Lung microvascular endothelial cell (primary cell): ENCODE measurements at places on chromosomes 13 and 19. TPM values are rescaled to one million over a fixed set of nuclear protein-coding genes. Genes with fewer than 3 reads are reported as not detected.

GRCh38 chr19:7254590-7254989 lies 39.6 kb downstream of the INSR start:
- no peak for DNase-seq

- no peak for DNase-seq
Measured at GRCh38 chr13:26952551-26953143, 192.1 kb upstream of the GPR12 start.

DNA sequence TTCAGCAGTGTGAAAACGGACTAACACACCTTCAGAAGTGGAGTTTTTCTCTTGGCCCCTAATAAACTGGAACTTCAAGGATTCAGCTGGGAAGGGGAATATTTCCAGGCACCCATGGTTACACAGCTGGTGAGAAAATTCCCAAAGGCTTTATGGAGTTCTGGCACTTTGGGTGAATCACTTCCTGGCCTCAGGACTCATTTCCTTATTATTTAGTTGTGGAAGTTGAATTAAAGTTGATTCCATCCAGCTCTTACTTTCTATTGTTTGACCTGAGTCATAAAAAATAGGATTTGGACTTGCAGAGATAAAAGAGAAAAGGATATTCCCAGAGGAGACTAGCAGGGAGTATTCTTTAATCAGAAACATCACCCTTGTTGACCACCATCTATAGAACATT lies 882.1 kb downstream of the UQCRFS1 start:
- DNase-seq: peak; percentile 60

DNA sequence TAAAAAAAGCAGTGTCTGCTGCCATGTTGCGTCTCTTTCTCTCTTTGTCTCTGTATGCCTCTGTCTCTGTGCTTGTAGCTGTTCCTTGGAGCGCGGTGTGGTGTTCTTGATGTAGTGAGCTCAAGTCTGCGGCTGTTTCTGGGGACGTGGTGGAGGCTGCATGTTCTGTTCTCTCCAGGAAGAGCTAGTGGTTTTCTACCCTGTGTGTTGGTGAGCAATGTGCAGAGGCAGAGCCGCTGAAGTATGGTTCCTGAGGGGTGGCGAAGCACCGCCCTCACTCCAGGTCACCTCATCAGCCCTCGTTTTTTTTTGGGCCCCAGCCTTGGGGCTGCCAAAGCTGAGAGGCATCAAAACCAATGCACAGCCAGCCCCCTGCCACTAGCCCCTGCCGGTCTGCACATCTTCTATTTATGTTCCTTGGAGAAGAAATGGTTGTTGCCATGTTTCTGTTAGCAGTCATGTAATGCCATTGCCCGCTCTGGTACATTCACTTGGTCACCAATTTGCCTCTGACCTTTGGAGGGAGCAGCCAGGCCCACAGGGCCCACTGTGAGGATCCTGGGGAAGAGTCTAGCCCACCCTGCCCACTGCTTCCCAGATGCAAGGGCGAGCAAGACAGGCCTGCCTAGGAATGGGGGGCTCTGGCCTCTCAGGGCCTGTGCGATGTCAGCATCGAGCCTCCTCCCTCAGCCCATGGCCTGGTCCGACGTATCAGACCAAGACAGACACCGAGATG lies 7.2 kb downstream of the HNRNPL start:
- DNase-seq: no peak

GRCh38 chr13:33678906-33679657 lies 138.9 kb upstream of the RFC3 start:
- DNase-seq: peak; percentile 97

- DNase-seq: no peak
Measured at GRCh38 chr19:17149393-17150135, 65.6 kb upstream of the USE1 start.

DNA sequence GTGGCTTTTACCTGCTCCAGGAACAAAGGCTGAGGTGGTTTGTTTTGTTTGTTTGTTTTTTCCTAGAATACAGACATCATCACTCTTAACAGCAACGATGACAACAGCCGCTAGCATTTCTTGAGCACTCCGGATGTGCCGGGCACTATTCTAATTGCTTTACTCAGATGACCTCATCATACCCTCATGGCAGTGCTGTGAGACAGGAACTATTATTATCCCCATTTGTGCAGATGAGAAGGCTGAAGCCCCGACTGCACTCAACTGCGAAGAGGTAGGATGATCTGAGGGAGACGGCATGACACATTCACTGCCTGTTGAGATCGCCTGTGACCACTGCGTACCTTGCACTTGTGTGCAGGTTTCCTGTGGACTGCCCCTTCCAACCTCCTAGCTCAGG lies 66.5 kb downstream of the CCDC70 start:
- DNase-seq: peak; percentile 12

- DNase-seq: no peak
Measured at GRCh38 chr13:114125589-114125988, 6.8 kb downstream of the RASA3 start.

DNA sequence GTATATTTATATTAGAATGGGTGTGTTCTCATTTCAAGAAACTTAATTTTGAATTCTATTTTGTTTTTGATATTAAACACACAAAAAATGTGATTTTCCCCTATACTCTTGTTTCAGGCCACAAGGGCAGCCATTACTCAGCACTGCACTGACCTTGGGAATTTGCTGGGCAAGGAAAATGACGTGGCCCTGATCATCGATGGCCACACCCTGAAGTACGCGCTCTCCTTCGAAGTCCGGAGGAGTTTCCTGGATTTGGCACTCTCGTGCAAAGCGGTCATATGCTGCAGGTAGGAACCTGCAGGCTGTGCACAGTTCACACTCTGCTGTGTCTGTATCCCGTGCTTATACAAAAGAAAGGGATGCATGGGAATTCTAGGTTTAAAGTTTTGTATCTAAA lies 327.3 kb downstream of the ATP8A2 start:
- no peak for DNase-seq

DNA sequence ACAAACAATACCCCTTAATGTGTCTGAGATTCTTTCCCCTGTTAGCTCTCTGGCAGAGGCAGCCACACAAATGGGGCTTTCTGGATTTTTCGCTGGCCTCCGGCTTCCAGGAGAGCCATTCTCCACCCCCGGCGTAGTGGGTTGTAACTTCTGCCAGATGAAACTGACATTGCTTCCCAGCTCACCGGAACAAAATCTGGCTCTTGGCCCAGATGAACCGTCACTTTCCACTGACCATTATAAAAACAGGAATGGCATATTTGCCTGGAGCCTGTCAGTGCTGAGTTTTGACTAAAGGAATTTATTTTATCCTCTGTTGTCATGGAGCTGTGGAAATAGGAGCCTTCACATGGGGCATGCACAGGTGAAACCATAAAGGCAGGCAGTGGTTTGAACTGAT lies 120.6 kb upstream of the GPR12 start:
- DNase-seq: peak; percentile 95

- no peak for DNase-seq
Measured at GRCh38 chr19:41274802-41275201, 10.6 kb downstream of the HNRNPUL1 start.

- no peak for DNase-seq
Measured at GRCh38 chr19:18430417-18431144, 7.4 kb downstream of the ISYNA1 start.

DNA sequence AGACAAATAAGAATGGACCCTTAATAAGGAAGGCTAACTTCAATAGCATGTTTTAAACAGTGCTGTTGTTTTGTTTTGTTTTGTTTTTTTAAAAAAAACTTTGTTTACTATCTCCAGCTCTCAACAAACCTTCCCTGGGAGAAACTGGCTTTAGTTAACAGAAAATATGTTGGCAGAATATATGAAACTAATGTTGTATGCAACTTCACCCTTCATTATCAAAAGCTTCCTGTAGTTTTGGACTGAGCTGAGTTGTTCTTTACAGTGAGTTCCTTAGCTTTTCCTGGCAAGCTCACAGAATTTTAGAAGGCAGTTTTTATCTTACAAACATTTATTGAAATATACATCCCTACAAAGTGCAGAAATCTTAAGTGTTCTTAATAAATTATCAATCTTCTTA lies 2480.7 kb upstream of the PCDH20 start:
- DNase-seq: no peak

DNA sequence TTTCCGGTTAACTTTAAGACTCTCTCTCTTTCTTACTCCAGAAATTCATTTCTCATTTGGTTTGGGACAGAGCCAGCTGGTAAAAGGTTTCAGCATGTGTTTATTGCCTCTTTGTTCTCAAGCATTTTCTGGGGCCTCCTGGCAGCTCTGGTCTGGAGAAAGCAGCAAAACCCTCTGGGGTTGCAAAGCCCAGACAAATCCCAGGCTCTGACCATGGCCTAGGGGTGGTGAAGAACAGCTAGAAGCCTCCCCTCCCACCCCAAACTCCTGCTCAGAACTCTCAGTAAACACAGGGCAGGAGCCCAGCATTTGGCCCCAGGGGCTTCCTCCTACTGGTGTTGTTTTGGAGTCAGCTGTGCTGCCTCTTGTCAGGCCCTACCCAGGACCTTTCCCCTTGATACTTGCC lies 124.2 kb upstream of the SERP2 start:
- no peak for DNase-seq

DNA sequence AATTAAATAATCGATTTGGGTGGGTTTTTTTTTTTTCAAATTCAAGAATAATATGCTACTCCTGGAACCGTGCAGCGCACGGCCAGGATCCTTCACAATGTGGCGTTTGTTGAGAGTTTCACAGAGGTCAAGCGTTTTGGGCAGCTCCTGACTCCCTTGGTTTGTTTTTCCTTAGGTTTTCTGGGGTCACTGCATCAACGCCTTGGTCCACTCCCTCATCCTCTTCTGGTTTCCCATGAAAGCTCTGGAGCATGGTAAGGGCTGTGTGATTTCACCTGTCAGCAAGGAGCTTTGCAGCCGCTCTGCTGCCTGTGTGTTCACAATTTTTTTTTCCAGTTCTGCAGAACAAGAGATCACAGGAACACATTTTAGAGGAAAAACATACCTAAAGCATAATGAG lies 212.4 kb downstream of the SHISA2 start:
- DNase-seq: no peak

DNA sequence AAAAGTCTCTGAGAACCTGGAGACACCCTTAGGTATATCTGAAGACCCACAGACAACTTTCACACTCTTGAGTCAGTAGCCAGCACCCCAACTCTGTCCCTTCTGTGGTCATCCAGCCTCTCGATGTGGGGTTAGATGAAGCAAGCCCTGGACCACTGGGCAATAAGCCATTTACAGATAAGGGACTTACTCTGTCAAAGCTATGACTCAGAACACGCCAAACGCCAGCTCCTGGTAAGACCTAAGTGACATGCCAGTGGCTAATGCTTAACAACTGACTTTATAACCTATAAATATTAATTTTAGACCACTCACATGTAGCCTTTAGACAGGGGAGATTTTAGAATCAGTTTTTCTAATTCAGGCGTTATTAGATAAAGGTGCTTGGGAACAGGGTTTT lies 85.7 kb downstream of the SHISA2 start:
- DNase-seq: no peak

GRCh38 chr13:93039131-93039530 lies 187.5 kb upstream of the GPC6 start:
- no peak for DNase-seq

GRCh38 chr13:23453132-23453531 lies 19.6 kb upstream of the SACS start:
- no peak for DNase-seq

DNA sequence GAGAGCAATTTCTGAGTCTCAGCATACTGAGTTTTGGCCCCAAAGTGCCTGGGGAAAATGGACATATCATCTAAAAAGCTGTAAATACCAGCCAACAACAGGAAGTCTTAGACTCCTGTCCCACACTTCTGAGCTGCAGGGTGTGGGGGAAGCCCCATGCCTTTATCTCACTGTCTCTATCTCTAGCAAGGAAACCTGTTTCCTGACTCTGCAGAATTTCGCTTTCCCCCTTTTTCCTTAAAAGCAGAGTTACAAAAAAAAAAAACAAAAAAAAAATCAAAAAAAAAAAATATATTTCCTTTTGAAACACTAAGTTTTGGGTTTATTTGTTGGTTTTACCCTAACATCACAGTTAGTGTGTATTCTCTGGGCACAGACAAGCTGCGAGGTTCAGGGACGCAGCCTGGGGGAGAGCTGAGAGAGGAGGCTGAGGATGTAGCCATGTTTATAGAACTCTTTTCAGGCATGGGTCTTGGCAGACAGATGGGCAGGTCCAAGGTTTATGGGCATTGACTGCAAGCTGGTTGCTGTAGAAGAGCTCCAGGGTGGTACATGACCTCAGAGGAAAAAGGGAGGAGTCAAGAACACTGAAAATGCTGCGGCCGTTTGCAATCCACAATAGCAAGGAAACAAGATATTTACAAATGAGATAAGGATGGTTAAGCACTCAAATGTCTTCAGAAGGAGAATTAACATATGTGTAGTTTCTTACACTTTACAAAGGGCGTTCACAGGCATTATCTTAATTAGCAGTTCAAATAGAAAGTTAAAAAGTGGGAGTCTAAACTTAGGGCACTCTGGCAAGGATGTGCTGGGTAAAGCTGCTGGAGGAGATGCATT lies 4.9 kb downstream of the MBNL2 start:
- no peak for DNase-seq

DNA sequence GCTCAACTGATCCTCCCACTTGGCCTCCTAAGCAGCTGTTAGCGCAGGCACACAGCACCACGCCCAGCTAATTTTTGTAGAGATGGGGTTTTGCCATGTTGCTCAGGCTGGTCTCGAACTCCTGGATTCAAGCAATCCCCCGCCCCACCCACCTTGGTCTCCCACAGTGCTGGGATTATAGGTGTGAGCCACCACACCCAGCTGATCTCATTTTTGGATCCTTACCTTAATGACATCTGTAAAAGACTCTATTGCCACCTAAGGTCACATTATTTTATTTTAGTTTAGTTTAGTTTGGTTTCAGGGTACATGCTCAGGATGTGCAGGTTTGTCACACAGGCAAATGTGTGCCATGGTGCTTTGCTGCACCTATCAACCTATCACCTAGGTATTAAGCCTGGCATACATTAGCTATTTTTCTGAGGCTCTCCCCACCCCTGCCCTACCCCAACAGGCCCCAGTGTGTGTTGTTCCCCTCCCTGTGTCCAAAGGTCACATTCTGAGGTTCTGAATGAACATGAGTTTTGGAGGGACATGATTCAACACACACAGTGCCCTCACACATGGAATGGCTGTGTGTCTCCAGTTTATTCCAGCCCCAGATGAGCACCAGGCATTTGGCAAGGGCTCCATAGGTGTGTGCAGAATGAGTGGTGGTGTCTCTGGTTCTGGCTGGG lies 1.3 kb downstream of the OR10H5 start:
- DNase-seq: no peak

DNA sequence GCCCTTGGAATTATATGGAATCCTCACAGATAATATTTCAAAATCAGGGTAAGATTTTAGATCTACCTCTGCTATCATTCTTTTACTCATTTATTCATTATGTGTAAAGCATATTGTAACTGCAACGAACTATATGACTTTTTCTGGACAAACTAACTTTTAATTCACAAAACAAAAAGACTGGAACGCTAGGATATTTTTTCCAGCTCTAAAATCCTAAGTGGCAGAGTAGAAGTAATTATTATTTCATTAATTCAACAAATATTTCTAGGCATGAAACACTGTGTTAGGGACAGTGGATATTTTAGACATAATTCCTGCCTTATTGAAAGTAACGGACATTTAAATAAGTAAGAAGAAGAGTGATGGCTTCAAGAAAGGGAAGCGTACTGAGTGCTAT lies 26.9 kb upstream of the SOX21 start:
- no peak for DNase-seq

- DNase-seq: no peak
Measured at GRCh38 chr19:56106397-56106849, 14.7 kb downstream of the ZNF787 start.

Gene BST2
- 3.6 and 10.5 TPM in 2 replicates for total RNA-seq

Gene CLIP3
- 2.6 and 2.8 TPM in 2 replicates for total RNA-seq

Gene SELENOV
- not detected in 2 replicates for total RNA-seq

Gene SERPINE3
- not detected in 2 replicates for total RNA-seq

Gene TMEM86B
- total RNA-seq: 0.44 and 0.99 TPM in 2 replicates

Gene CBLC
- total RNA-seq: not detected in 2 replicates

Gene ZNF610
- total RNA-seq: 2.2 and 2.8 TPM in 2 replicates

Gene NOVA2
- total RNA-seq: 3.7 and 6.2 TPM in 2 replicates
